Stimulated activated memory B cell treated with anti-CD40 and anti-IgM and Interleukin-4, amounts not matched to agents 10 μg/mL and 1 μg/mL and 100 μg/mL, for 72 hours (primary cell): ENCODE measurements at places on chromosomes 4 and X.

DNA sequence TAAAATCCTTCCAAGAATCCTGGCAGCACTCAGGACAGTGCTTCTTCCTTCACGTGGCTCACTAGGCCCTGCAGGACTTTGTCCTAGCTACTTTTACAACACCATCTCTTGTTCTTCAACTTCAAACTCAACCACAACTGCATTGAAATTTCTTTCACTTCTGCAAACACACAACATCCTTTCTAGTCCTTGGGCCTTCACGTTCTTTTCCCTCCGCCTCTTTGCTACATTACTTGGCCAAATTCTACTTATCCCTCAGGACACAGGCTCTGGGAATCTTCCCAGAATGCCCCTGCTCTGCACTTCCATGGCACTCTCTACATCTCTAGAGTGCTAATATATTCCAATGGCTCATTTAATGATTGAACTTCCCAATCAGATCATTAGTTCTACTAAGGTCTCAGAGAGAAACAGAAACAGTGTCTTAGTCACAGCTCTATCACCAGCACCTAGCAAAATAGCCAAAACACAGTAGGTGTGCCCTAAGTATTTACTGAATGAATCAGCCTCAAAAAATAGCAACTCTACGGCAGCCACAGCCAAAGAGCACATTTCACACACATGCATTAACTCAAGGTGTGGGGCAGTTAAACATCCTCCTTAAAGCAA lies 73.3 kb downstream of the MANBA start:
- ATAC-seq, result peak; percentile 87

GRCh38 chr4:137090951-137091350 lies 441.3 kb downstream of the PCDH18 start:
- no peak for ATAC-seq

- no peak for ATAC-seq
Measured at GRCh38 chr4:132114885-132115284, 1034.2 kb upstream of the PCDH10 start.

GRCh38 chr4:39812500-39812899 lies 114.6 kb downstream of the UBE2K start:
- ATAC-seq, result no peak

GRCh38 chr4:78551420-78552351 lies at the start of gene ANXA3:
Gene ANXA3, plus strand, starts transcription at chr4:78551770. Its CDS starts 2,704 bp downstream, at chr4:78554474.
- peak; percentile 51 for ATAC-seq

- ATAC-seq, result no peak
Measured at GRCh38 chrX:51608126-51608525, 10.6 kb downstream of the CENPVL3 start.

DNA sequence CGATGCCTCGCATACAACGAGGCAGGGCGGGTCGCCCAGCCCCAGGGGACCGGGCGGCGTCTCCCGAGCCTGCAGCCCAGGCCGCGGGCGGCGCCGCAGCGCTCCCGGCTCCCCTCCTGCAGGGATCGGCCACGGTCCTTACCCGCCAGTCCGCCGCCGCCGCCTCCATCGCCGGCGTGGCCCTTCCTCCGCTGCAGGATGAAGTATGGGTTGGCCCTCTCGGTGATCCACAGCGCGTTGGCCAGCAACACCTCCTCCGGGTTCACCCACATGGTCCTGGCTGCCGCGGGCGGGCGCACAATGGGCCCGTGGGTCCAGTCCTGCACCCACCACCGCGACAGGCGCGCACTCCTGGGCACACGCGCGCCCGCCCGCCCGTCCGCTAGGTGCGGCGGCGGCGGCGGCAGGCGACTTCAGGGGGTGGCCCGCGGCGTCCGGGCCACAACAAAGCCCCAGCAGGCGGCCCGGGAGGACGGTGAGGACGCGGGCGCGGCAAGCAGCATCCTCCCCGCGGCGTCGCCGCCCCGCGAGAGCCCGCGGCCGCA lies 339 bp downstream of the TBC1D9 start:
- peak; percentile 83 for ATAC-seq

DNA sequence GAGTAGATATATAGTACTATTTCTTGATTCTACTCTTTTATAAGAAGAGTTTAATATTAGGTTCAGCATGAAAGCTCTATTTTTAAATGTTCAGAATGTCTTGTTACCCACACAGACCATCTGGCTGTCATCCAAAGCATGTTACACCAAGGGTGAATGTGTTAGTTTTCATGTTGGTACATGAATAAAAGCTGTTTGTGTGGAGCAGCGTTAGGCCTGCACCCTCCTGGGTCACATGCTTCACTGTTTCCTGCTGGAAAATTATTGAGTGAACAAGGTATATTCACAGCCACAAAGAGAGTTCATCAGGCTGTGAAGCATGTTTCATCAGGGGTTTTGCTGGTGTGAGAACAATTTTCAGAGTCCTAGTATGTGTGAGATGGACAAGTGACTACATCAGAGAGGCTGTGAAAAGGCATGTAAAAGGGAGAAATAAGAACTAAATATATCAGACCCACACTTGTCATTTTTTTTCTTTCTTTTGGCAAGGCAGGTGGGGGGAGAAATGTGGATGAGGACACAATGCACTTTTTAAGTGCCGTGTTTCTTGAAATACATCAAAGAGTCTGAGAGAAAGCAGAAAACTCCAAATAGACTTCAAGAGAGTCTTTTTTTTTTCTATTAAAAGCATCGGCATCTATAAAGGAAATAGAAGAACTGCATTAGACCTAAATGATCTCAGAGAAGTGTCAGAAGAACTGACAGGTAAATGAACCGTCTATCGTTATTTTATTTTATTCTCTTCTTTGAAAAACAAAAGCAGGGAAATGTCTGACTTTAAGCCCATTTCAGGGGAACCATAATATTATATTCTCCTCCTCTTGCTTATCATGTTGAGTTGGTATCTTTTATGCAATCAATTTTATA lies 2429.7 kb downstream of the PCDH7 start:
- no peak for ATAC-seq

DNA sequence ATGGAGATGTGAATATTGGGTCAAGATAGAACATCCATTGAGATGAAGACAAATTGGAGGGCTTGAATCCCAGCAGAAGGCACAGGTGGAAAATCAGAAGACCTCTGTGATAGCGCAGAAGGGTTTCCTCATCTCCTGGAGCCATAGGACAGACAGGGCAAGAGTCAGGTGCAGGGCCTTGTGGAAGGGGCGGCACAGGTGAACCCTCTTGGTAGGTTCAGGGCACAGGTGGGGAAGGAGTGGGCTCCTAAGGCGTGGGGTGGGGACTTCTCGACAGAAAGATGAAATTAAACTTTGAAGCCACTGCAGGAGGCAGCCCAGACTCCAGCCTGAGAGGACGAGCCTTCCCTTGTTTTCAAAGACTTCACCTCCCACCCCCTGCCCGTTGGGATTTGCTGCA lies 9.3 kb upstream of the RGS12 start:
- ATAC-seq, result no peak

GRCh38 chr4:185654965-185655554 lies 119.8 kb upstream of the PDLIM3 start:
- no peak for ATAC-seq
